ENCODE measurements at places on chromosomes 4 and X.

DNA sequence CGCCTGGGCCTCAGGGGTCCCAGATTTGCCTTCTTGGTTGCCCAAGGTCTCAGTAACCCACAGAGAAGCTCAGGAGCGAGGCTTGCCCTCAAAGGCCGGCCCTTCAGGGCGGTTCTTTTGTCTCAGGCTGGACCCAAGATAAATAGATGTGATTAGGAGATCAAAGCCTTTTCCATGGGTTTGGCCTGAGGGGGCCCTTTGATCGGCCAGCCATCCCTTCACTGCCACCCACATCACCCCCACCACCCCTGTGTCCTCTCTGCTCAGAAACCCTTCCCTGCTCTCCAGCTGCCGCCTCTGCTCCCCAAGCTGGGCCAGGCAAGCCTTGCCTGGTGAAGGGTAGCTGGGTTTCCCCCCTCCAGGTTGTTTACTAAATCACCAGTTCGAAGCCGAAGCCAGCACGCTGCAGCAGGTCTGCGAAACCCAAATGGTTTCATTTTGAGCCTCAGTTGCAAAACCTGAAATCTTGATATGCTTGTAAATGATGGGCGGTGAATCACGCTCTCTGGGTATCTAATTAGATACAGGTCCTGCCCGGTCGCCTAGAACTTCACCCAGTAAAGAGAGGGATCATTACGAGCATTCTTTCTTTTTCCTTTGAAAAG lies 202.6 kb upstream of the BCOR start:
- H3K36me3 ChIP-seq = no peaks in the 10 kb centered on the region
- H3K27ac ChIP-seq = no peak overlapping the region
- H3K4me1 ChIP-seq = peaks cover 2% of the 10 kb centered on the region
- no peak overlapping the region for H3K4me3 ChIP-seq

DNA sequence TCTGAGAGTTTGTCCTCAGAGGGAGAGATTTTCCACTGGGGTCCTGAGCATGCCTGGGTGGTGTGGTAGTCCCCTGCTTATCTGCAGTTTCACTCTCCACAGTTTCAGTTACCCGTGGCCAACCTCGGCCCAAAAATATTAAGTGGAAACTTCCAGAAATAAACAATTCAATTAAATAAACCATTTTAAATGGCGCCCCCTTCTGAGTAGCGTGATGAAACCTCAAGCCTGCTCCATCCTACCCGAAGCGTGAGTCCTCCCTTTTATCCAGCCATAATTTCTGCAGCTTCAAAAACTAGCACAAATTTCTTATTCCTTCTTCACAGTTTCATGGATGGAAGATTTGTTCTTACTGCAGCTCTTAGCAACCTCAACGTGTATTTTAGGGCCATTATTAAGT lies 26.7 kb downstream of the PNMA6E start:
- no peak overlapping the region for H3K4me3 ChIP-seq
- H3K27me3 ChIP-seq = no peaks in the 10 kb centered on the region
- H3K36me3 ChIP-seq = no peaks in the 10 kb centered on the region

DNA sequence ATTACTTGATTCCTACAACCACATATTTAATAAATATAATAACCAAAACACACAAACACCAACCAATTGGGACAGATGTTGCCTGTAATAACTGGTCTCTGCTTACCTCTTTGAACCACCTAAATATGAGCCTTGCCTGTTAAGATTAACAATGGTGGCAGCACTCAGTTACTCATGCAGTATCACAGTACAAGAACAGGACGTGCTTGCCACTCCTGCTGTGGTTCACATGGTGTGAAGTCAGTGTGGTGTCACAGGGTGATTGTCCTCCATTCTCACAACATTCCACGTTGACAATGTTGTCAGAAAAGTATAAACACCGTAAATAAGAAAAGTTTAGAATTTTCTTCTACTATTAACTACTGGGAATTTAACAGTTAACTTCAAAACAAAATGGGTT lies 365.0 kb downstream of the PPP3CA start:
- DNase-seq = no peak

DNA sequence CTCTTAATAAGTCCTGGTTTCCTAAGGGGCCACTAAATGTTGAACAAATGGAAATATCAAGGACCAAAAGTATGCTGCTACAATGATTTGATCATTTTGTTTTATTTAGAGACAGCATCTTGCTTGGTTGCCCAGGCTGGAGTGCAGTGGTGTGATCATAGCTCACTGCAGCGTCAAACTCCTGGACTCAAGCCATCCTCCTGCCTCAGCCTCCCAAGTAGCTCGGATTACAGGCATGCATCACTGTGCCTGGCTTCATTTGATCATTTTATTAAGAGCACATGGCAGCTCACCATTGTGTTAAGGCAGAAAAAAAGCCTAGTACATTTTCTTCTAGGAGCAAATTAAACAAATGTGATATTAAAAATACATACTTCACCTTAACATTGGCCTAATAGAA lies 52.7 kb downstream of the DCLK2 start:
- no peak for DNase-seq
- H3K4me1 ChIP-seq = no peaks in the 10 kb centered on the region

DNA sequence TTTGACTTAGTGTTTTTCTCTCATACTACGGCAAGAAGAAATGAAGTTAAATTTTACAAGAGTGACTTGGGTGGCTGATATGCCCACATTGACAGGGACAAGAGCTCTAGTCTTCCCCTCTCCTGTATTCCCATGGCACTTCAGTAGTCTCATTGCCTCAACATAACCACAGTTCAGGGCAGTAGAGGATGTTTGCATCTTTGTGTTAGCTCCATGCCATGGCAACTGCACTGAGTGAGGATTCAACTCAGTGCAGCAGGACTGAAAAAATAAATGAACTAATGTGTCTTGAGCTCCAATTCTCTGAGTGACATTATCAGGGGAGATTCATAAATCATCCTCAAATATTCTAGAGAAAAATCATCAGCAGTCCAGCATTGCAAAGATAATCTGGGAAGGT lies 78.8 kb downstream of the TET2 start:
- no peak overlapping the region for H3K4me3 ChIP-seq
- no peaks in the 10 kb centered on the region for H3K27me3 ChIP-seq
- H3K4me1 ChIP-seq = no peaks in the 10 kb centered on the region
- no peak overlapping the region for H3K27ac ChIP-seq

DNA sequence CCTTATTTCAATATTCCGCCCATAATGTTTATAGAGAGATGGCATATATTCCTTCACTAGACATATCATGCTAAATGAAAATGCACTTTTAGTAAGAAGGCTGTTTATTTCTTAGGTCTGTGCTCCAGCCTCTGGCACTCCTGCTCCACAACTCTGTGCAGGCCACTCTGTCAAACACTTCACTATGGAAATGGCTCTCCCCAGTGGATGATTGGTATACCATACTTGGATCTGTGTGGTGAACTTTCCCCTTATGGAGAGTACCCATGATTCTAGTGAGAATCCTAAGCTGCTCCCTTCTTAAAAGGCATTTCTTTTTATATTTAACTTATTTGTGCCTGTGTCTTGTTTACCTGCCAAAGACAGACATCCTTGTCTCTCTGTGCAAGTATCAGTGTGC lies 480.1 kb upstream of the GALNT7 start:
- no peak for DNase-seq
- no peaks in the 10 kb centered on the region for H3K4me1 ChIP-seq
- no peaks in the 10 kb centered on the region for H3K36me3 ChIP-seq
- no peak overlapping the region for H3K27ac ChIP-seq

DNA sequence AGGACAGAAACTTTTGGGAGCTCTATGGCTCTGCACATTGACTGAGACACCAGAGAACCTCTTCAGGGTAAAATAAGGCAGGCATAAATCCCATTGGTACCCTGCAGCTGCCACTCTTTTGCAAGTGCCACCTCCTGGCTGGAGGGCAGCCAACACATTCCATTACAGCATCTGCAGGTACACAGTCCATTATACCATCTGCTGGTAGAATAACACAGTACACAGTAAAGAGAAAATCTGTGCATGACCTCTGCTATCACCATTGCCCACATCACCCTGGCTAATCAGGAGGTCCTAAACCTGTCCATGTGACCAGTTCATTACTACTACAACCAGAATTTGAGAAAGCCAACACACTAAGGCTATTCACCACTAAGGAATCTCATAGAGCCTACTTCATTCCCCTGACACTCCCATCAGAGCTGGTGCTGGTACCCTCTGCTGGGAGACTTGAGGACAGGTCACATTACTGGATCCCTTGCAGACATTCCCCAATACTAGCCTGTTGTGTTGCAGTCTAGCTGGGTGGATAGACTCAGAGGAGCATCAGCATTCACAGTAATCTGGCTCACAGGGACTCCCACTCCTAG lies 176.2 kb upstream of the TACR3 start:
- no peak for DNase-seq
- no peak overlapping the region for H3K27ac ChIP-seq
- H3K4me3 ChIP-seq = no peak overlapping the region
- H3K4me1 ChIP-seq = no peaks in the 10 kb centered on the region

GRCh38 chr4:112225157-112225556 lies 6.4 kb upstream of the AP1AR start:
- H3K27me3 ChIP-seq = no peaks in the 10 kb centered on the region
- H3K36me3 ChIP-seq = no peaks in the 10 kb centered on the region
- no peaks in the 10 kb centered on the region for H3K4me1 ChIP-seq
- no peak overlapping the region for H3K4me3 ChIP-seq
- DNase-seq = no peak

- DNase-seq = no peak
- H3K27ac ChIP-seq = no peak overlapping the region
- peaks cover 7% of the 10 kb centered on the region for H3K27me3 ChIP-seq
- no peaks in the 10 kb centered on the region for H3K36me3 ChIP-seq
These were observed 701 bp upstream of the BCOR start for GRCh38 chrX:40098264-40099054.

DNA sequence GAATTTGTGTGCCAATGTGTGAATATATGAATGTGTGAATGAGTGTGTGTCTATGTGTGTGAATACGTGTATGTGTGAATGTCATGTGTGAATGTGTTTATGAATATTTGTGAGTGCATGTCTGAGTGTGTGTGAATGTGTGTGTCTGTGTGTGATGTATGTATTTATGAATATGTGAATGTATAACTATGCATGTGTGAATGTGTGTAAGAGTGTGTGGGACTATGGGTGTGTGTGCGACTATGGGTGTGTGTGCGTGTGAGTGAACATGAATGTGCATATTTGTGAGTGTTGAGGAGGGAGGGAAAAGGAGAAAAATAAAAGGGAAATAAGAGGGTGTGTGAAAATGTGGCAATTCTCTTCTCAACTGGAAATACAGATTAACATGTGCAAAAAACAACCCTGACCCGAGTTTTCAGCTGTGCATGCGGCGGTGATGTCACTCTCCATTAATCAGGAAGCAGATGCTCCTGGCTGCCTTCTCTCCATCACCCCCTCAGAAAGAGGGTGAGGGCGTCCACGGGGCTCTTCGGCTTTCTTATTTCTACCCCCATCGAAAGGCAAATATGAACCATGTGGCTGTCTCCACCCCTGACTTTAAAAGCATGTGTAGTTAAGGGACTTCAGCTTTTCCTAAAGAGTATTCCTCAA lies 219.8 kb downstream of the MAML3 start:
- H3K27me3 ChIP-seq = no peaks in the 10 kb centered on the region
- H3K27ac ChIP-seq = no peak overlapping the region

DNA sequence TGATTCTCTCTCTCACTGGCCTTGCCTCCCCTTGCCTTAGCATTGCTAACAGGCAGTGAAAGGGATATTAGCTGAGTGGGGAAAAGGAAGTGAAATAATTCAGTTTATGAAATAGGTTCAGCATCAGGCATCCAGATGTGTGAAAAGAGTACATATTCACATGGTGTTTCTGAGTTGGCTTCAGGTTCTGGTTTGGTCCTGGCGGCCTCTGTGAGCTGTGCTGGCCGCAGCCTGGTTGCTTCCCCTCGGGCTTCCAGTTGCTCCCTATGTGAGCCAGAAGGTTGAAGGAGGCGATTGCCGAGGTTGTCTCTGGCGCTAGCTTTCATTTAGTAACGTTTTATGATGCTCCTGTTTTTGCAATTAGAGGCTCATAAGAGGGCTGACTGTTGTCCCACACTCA lies 99.1 kb upstream of the TLR2 start:
- no peaks in the 10 kb centered on the region for H3K27me3 ChIP-seq
- H3K27ac ChIP-seq = no peak overlapping the region
- H3K4me1 ChIP-seq = no peaks in the 10 kb centered on the region
- H3K36me3 ChIP-seq = peaks cover 3% of the 10 kb centered on the region

DNA sequence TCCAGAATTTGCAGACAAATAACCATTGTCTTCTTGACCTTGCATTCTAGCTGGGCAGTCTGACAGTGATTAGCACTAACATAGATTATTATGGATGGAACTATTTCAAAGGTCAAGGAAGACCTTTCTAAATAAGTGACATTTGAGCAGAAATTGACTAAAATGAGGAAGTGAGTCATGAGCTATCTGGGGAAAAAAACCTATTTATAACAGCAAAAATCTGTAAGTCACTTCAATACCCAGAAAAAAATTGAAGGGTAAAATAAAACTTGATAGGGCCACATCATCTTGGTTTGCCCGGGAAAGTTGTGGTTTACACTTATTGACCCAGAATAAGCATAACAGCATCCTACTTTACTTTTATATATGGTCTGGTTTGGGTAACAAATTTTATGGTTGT lies 414.6 kb upstream of the HS3ST1 start:
- H3K27ac ChIP-seq = no peak overlapping the region
- DNase-seq = no peak
- no peaks in the 10 kb centered on the region for H3K36me3 ChIP-seq
- H3K27me3 ChIP-seq = no peaks in the 10 kb centered on the region

GRCh38 chrX:39335513-39336235 lies 534.4 kb downstream of the MID1IP1 start:
- no peak overlapping the region for H3K4me3 ChIP-seq
- no peaks in the 10 kb centered on the region for H3K4me1 ChIP-seq
- H3K36me3 ChIP-seq = no peaks in the 10 kb centered on the region
- no peaks in the 10 kb centered on the region for H3K27me3 ChIP-seq
- no peak overlapping the region for H3K27ac ChIP-seq

DNA sequence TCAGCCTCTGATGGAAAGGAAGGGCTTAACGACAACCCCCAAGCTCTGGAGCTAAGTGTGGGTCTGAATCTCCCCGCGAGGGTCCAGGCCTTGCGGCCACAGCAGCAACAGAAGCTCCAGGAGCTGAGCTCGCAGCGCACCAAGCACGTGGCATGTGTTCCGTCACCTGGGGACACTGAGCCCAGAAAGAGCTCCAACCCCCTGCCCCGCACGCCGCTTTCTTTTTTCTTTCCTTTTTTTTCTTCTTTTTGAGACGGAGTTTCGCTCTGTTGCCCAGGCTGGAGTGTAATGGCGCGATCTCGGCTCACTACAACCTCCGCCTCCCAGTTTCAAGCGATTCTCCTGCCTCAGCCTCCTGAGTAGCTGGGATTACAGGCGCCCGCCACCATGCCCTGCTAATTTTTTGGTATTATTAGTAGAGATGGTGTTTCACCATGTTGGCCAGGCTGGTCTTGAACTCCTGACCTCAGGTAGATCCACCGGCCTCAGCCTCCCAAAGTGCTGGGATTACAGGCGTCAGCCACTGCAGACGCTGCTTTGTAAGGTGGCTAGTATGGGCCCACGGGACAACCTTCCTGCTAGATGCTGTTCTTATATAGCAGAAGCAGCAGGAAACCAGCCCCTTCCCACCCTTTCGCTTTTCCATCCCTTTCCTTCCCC lies 685 bp upstream of the TNIP2 start:
- H3K4me1 ChIP-seq = peaks cover 4% of the 10 kb centered on the region
- no peak overlapping the region for H3K4me3 ChIP-seq
- no peaks in the 10 kb centered on the region for H3K36me3 ChIP-seq

GRCh38 chr4:53932796-53933610 lies 131.4 kb downstream of the CHIC2 start:
- 0 out of 2 replicates have a peak, but pooled peaks cover 1% of the 10 kb centered on the region for H3K4me1 ChIP-seq
- no peak overlapping the region for H3K27ac ChIP-seq
- no peak for DNase-seq
- no peaks in the 10 kb centered on the region for H3K36me3 ChIP-seq
- no peaks in the 10 kb centered on the region for H3K27me3 ChIP-seq

- H3K4me1 ChIP-seq = no peaks in the 10 kb centered on the region
- DNase-seq = no peak
- H3K27ac ChIP-seq = no peak overlapping the region
- H3K4me3 ChIP-seq = no peak overlapping the region
- no peaks in the 10 kb centered on the region for H3K36me3 ChIP-seq
- no peaks in the 10 kb centered on the region for H3K27me3 ChIP-seq
These were observed 202.4 kb downstream of the MAB21L2 start for GRCh38 chr4:150784305-150784704.
